Ureter (tissue), 1 donor: ENCODE measurements at places on chromosomes 7 and 10. TPM values are rescaled to one million over a fixed set of nuclear protein-coding genes. Genes with fewer than 3 reads are reported as not detected.

The LLCFC1 gene
- not detected for total RNA-seq

The HOXA9 gene
- total RNA-seq: 7.4 TPM

The C7orf57 gene
- total RNA-seq: 0.42 TPM

The MAT1A gene
- 0.75 TPM for total RNA-seq

The TYW1 gene
- 27.7 TPM for total RNA-seq

The DNAJC9 gene
- 17.2 TPM for total RNA-seq

The OR2A7 gene
- total RNA-seq: 10.8 TPM

The GPR85 gene
- total RNA-seq: 2.8 TPM

The FAM25C gene
- not detected for total RNA-seq

The POLR2J gene
- 53.1 TPM for total RNA-seq

The SFTPD gene
- total RNA-seq: 0.89 TPM

The LIPN gene
- total RNA-seq: not detected

The AGR3 gene
- 8.7 TPM for total RNA-seq

The DOCK4 gene
- total RNA-seq: 37.9 TPM

The PTPRZ1 gene
- total RNA-seq: 0.26 TPM

The ACSM6 gene
- 1.8 TPM for total RNA-seq

The NPSR1 gene
- total RNA-seq: not detected

The OR2A14 gene
- total RNA-seq: not detected

The PIK3AP1 gene
- total RNA-seq: 3.3 TPM

The CALU gene
- total RNA-seq: 82.5 TPM

The LOXL4 gene
- 3.0 TPM for total RNA-seq

The CCL24 gene
- total RNA-seq: not detected

The DLG5 gene
- total RNA-seq: 75.7 TPM

The PLPP4 gene
- not detected for total RNA-seq

The PRPS1L1 gene
- total RNA-seq: not detected

The PLCE1 gene
- total RNA-seq: 59.2 TPM

The NPFFR1 gene
- total RNA-seq: 0.05 TPM

The ZNF479 gene
- not detected for total RNA-seq

The LEP gene
- total RNA-seq: 0.89 TPM

The DAGLB gene
- total RNA-seq: 16.8 TPM
